ENCODE measurements at places on chromosomes 16 and 17.

- DNase-seq, result no peak
Observed at GRCh38 chr16:6131526-6132050, 1034.0 kb upstream of the EEF2KMT start.

- DNase-seq, result no peak
Observed at GRCh38 chr16:48124266-48124665, 31.5 kb downstream of the ABCC12 start.

- peak; percentile 5 for DNase-seq
Observed at GRCh38 chr17:3536716-3537115, 20.9 kb downstream of the TRPV3 start.

GRCh38 chr16:70483426-70483825, 29.0 kb downstream of the FCSK start:
- DNase-seq, result no peak

GRCh38 chr16:83818276-83818675, 10.5 kb downstream of the HSBP1 start:
- DNase-seq, result no peak

GRCh38 chr17:41647940-41648410, 23.6 kb upstream of the KRT17 start:
- DNase-seq, result peak; percentile 83

DNA sequence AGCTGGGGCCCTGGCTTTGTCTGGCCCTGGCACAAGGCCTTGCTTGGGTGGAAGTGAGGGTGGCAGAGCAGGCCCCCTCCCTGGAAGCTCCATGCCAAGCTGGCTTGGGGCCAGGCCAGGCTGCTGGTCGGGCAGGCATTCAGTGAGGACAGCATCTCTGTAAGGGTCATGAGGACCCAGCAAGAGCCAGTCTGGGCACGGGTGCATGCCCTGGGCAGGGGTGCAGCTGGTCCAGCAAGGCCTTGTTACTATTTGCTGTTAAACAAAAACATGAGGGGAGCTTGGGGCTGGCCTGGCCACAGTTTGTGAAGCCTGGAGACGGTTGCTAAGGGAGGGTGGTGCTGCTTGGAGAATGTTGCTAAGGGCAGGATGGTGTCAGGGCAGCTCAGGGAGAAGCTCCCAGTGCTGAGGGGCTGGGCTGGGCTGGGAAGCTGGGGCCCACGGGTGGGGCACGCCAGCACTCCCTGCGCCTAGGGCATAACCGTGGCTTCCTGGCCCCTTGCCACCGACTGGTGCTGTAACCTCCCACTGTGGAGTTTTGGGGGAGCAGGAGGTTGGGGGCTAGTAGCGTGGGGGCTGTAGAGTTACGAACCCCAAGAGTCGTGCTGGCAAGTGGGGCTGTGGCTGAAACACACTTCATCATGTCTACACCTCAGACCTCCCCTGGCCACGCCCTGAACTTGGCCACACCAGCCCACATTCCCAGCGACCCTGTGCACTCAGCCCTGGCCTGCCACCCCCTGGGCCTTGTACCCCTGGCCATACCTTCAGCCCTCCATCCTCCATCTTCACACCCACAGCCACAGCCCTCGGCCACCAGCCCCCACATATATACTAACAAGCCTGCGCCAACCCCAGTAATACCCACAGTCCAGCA, 1.6 kb downstream of the TPPP3 start:
- no peak for DNase-seq

DNA sequence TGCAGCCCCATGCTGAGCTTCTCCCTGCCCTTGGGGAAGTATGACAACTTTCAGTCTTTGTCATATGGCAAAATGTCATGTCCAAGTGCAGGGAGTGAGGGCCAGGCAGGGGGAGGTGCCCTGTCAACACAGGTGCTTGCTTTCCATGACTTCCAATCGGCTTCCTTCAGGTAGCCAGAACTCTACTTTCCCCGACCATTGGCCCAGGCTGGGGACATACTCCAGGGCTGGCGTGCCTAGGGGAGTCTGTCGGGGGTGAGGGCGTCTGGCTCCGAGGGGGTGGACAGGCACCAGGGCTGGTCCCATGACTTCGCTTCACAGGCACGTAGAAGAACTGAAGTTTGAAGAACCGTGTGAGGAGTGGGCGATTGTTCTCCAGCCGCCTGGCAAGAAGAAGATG, 19.8 kb upstream of the PIK3R6 start:
- no peak for DNase-seq

GRCh38 chr16:12449795-12450194, 353.9 kb downstream of the CPPED1 start:
- no peak for DNase-seq

DNA sequence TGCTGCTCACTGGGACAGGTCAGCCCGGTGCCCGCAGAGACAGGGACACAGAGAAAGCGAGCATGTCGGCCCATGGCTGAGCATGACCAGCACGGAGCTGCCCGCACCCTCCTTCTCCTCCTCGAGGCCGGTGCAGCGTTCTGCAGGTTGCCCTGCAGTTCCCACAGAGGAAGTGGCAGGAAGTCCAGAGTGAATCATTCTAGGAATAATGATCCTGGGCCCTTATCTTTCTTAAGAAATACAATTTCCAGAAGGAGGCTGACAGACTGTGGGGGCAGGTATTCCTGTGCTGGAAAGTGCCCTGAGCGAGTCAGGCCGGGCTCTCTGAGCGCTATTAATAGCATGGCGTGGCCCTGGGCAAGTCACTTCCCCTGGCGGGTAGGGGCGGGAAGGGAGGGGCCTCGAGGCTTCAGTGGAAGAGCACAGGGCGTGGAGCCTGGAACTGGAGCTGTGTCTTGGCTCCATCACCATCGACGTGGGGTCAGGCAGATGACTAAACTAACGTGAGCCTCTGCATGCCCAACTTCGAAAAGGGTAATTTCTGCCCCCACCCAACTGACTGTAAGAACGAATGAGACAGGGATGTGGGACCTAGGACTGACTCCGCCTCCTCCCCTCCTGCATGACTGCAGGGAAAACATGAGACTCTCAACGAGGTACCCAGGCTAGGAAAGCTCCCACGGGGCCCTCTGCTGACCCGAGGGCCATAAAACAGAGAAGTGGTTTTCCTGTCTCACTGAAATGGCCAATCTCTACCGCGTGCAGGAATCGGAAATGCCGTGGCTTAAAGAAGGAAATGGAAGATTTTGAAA, 9.8 kb downstream of the TMEM204 start:
- no peak for DNase-seq

Data from NCI-H1694 (cell line).